ENCODE measurements at places on chromosomes 6 and 20. TPM values are rescaled to one million over a fixed set of nuclear protein-coding genes. Genes with fewer than 3 reads are reported as not detected.

- DNase-seq, result no peak
These were observed 80.5 kb downstream of the MTFR2 start for GRCh38 chr6:136169394-136170148.

GRCh38 chr6:89927791-89928550, 33.7 kb downstream of the GJA10 start:
- DNase-seq, result no peak

GRCh38 chr6:12263403-12263802, 26.8 kb upstream of the EDN1 start:
- no peak for DNase-seq

The TFAP2A gene
- polyA plus RNA-seq, result not detected

The KIF13A gene
- 0.92 TPM for polyA plus RNA-seq

GRCh38 chr6:43705996-43706395, 18.4 kb upstream of the MRPS18A start:
- DNase-seq, result no peak

GRCh38 chr6:32128751-32129296, 778 bp upstream of the ATF6B start:
- DNase-seq, result no peak
